ENCODE measurements at places on chromosomes 1 and 21.

DNA sequence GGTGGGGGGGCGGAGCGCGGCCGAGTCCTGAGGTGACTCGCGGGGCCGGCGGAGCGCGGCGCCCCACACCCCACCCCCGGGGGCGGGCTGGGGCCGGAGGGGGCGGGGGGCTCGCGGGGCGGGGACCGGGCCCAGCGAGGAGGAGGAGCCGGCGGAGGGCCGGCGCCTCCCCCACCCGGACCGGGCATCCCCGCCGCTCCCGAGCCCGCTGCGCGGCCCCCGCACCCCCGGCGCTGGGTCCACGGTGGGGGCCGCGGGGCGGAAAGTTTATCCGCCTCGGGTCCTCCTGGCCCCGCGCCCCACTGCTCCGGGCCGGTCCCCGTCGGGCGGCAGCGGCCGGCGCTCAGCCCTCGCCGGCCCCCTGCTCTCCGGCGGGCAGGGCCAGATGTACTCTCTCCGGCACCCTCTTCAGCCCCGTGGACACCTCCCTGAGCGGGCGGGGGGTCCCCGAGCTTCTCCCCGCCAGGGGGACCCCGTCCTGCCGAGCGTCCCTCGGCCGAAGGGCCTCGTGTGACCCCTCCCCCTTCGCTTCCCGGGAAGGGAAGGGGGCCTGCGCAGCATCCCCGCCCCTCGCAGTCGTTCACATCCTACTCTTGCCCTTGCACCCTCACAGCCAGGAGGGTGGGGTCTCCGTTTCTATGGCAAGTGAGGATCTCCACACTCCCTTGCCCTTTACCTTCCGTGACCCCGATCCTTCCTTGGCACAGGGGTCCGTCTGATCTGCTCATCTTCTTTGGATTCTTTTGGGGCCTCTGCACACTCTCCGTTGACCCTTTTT is 663 bp downstream of the CAMTA1 start:
- DNase-seq = peak; percentile 59

GRCh38 chr21:15895142-15896106 is 165.6 kb downstream of the USP25 start:
- DNase-seq = no peak

GRCh38 chr1:55571767-55572166 is 356.6 kb upstream of the USP24 start:
- no peak for DNase-seq

- DNase-seq = no peak
These were observed 111.9 kb upstream of the F3 start for GRCh38 chr1:94653454-94653853.

DNA sequence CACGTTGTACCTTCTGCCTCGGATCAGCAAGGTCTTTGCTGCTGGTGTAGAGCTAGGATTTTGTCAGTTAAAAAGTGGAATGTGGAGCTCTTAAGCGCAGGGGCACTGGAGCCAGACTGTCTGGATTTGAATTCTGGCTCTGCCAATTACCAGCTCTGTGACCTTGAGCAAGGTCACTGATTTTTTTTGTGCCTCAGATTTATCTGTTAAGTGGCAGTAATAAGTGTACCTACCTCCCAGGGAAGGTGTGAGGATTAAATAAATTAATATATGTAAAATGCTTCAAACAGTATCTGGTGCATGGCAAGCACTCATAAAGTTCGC is 40.3 kb downstream of the UBE2U start:
- DNase-seq = no peak

GRCh38 chr1:36924282-36924811 is 110.0 kb downstream of the GRIK3 start:
- peak; percentile 86 for DNase-seq

GRCh38 chr1:165738794-165739193 is 29.9 kb downstream of the TMCO1 start:
- no peak for DNase-seq

DNA sequence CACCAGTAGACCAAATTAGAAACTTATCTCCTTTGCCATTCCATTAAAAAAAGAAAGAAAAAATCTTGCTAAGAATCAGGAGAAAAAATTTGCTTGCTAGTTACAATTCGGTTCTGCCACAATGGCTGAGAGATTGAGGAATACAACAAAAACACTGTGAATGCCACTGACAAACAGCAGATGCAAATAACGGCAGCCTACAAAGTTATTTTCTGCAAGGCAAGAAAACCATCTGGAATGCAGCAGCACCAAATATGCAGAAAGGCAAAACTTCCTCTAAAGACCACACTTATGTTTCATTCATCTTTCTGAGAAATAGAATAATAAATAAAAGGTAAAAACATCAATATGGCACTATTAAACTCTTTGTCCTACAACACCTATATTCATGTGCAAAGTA is 75.7 kb downstream of the ENAH start:
- DNase-seq = no peak

DNA sequence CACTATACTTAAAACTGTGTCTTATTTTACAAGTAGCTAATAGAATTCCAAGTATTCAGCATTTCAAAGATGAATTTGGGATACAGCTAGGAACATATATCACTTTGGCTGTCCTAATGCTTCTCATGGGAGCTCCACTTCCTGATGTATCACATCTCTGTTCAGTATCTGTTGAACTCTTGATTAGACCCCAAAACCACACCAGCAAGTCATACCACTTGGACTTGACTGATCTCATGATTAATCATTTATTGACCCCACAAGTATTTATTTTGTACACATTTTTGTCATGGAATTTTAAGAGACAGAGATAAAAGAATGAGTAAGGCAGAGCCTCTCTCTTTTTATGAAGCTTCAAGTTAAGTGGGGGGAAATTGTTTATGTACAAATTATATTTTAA is 30.0 kb downstream of the TMPRSS15 start:
- no peak for DNase-seq

GRCh38 chr1:27037518-27037917 is 24.9 kb upstream of the TENT5B start:
- DNase-seq = no peak

GRCh38 chr1:47395433-47395832 is 20.7 kb upstream of the FOXE3 start:
- DNase-seq = no peak

GRCh38 chr21:42287193-42288083 is 27.8 kb downstream of the TFF3 start:
- no peak for DNase-seq

DNA sequence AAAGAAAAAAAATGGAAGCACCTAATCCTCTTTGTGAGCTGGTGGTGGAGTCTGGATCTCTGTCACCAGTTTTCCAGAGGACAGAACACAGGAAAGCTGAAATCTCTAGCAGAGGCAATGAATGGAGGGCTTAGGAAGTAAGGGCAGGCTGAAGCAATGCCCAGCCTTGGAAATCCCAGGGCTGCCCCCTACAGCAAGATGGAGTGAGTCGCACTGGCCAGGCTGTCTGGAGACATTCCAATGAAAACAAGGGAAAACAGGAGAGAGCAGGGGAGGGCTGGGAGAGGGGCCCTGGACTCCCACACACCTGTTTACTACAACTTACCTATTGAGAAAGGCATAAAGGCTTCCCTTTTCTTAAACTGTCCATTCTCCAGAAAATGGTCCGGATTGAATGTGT is 25.9 kb downstream of the CYP2J2 start:
- DNase-seq = peak; percentile 43

GRCh38 chr1:185559684-185560331 is 174.4 kb upstream of the HMCN1 start:
- DNase-seq = peak; percentile 90

DNA sequence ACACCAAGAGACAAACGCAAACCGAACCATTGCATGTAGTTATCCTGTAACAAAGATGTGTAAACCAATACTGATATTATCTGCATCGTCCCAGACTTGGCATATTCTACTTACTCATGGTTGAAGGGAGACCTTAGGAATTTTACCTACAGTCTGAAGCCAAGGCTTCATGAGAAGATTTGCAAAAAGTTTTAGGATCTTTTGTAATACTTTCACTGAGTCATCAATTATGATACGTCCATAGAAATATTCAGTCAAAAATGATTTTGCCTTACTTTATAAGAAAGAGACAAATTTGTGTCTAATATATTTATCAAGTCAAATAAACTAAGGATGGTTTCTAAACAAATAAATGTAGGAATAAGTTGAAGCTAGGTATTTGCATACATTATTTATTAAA is 1176.1 kb upstream of the ADGRL2 start:
- no peak for DNase-seq

DNA sequence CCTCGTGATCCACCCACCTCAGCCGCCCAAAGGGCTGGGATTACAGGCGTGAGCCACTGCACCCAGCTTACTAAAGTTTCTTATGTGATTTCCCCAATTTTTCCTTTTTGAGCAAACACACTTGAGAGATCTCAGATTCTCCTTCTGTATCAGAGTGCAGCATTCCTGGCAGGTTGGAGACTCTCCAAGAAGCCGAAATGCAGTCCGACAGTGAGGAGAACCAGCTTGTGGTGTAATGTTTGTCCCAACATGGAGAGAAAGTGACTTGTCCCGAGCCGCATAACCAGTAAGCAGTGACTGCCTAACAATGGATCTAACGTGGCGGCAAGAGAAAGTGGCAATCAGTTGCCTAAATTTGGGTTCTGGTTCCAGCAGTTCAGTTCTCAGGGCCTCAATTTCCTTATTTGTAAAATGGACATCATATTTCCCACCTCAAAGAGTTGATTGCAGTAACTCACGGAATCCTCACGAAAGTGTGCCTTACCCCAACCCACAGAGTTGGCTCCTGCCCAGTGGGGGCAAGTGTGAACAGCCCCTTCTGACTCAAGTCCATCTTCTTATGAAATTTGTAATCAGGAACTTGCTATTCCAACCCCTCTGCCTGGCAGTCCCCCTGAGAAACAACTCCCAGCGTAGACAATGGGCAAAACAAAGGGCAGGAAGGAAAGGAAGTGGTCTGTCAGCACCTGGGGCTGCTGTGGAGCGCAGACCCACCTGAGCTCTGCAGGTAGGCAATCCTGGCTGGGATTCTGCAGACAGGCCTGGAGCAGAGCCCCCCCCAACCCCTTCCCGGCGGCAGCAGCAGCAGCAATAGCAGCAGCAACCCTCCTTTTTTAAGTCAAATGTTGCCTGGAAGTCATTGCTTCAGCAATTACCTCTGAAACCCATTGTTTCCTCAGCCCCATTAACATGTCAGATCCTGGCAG is 223.6 kb upstream of the POU3F1 start:
- peak; percentile 72 for DNase-seq

GRCh38 chr1:93990010-93990409 is 80.8 kb upstream of the GCLM start:
- no peak for DNase-seq

- no peak for DNase-seq
These were observed 16.0 kb downstream of the SPAG17 start for GRCh38 chr1:118169016-118169415.

DNA sequence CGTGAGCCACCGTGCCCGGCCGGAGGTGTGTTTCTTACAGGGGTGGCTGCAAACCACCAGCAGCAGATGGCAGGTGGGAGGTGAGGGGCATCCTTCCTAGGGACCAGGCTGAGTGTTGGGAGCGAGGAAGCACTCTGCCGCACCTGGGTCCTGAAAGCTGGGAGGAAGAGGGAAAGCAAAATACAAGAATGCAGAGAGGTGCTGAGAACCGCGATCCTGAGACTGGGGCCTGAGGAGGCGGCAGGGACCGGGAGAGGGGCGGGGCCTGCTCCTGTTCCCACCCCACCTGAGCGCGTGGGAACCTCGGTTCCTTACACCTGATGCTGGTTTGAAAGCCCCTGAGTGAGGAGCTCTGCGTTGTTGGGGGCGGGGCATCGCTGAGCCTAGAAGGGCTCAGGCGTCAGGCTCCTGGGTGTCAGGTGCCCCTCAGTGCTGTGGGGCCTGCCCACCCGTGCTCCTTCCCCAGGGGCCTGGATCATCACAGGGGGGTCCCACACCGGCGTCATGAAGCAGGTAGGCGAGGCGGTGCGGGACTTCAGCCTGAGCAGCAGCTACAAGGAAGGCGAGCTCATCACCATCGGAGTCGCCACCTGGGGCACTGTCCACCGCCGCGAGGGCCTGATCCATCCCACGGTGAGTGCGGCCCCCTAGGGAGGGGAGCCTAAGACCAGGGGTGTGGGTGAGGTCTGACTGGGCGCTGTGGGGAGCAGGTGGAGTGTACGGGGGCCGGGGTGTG is 15.5 kb downstream of the TRPM2 start:
- DNase-seq = peak; percentile 29

- DNase-seq = no peak
These were observed 28.8 kb upstream of the PDPN start for GRCh38 chr1:13554798-13555197.

- peak; percentile 73 for DNase-seq
These were observed 10.8 kb upstream of the SHISA4 start for GRCh38 chr1:201877877-201878401.

GRCh38 chr1:246281639-246282038 is 225.4 kb downstream of the SMYD3 start:
- DNase-seq = no peak

- DNase-seq = no peak
These were observed 34.7 kb downstream of the TUFT1 start for GRCh38 chr1:151574575-151575529.

DNA sequence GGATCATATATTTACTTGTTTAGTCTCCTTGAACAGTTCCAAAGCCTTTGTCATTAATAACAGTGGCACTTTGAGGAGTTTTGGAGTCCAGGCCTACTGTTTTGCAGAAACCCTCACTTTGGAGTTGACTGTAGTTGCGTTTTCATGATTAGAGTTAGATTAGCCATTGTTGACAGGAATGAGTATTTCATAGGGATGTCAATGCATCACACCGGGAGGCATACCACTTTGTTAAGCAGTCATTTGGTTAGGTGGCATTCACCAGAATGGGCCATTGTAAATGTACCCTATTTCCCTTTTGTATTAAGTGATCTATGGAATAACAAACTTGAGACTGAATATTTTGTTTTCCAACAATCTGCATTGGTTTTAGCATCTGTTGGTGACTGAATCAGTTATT is 11.8 kb downstream of the MRPS6 start:
- peak; percentile 33 for DNase-seq

DNA sequence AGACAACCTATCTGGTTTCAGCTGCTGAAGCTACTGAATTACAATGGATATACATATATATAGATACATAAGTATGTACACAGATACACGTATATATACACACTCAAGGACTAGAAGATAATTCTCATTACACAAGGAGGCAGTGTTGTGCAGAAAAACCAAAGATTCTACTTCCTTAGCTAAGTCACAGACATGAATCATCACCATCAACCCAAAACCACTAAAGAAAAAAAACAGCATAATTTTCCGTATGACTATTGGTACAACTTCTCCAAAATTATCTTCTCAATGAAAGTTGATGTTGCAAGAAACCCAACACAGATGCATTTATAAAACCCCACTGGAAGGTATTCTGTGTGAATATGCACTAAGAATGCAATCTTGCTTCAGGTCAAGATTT is 36.8 kb upstream of the RPF1 start:
- peak; percentile 34 for DNase-seq

DNA sequence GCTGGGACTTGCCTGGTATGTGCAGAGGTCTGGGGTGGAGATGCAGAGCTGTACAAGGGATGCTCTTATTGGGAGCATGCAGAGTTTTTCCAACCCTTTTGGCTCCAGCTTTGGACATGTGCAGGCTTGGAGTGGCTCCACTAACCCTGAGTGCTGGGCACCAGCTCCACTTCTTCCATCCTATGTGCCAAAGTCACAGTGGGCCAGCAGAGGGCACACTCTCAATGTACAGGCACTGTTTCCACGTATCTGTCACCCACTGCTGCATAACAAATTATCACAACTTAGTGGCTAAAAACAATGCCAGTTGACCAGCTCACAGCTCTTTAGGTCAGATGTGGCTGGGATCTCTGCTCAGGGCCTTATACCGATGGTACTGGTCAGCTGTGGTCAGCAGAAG is 631.8 kb downstream of the AJAP1 start:
- no peak for DNase-seq

GRCh38 chr21:34561806-34562205 is 49.8 kb upstream of the KCNE1 start:
- DNase-seq = no peak

- DNase-seq = no peak
These were observed 16.0 kb downstream of the ABCA4 start for GRCh38 chr1:94104776-94105580.

- no peak for DNase-seq
These were observed 88.7 kb downstream of the CD247 start for GRCh38 chr1:167429612-167430011.

Measured in mesendoderm (in vitro differentiated cells).